ENCODE measurements at places on chromosomes 7 and 10.

DNA sequence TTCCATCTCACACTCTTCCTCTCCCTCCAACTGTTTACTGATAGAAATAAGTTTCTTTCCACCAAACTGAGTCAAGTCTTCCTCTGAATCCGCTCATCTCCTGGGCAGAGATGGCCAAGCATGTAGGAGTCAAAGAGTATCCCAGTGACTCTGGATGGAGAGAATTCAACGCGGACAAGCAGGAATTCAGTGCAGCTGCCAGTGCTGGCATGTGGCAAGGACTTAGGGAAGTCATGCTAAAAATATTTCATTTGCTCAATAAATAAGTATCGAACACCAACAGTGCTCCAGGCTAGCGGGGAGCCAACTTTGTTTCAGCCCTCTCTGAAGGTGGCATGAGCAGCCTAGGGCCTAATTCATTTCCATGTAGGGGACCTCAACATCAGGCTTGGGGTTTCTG lies 351.6 kb upstream of the ZMIZ1 start:
- no peak for DNase-seq

DNA sequence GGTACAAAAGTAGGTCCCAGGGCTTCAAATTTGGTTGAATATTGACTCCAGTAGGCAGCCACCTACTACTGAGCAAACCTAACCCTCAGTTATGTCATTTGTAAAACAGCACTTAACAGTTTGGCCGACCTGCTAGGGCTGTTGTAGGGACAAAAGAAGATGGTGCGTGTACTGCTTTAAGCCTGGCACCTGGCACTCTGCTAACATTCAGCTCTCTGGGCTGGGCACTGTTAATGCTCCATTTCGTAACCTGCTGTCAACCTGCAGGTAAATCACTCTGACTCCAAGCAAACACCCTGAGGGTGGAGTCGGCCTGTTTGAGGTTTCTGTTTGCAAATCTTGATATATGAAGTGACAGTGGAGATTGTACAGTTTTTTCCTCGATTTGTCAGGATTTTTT lies 7.2 kb downstream of the ZKSCAN1 start:
- DNase-seq = no peak

GRCh38 chr10:49690698-49691356 lies 11.4 kb downstream of the C10orf53 start:
- DNase-seq = no peak

DNA sequence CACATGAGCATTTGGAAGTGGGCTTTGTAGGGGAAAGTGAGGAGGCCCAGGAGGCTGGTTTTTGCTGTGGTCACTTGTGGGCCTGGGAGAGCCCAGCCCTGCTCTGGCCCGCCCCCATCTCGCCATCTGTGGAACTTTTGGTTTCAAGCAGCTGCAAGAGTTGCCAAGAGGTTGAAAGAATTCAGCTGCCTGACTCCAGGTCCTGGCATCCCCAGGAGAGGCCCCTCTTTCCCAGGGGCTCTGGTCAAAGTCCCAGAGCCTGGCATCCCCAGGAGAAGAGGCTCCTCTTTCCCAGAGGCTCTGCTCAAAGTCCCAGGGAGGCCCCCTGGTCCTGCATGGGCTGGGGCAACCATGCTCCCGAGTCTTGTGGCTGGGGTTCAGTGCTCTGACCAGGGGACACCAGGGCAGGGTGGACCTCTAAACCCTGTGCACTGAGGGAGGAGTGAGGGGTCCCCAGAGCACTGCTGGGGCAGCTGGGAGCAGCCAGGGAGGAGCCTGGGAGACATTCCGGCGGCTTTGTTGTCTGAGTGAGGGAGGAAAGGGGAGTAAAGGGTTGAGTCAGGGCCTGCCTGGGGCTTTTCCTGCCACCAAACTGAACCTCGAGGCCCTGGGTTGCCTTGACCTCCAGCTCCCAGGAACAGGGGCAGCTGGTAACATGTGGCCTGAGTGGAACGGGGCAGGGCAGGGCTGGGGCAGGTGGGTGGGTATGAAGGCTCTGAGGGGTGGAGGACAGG lies 27.7 kb upstream of the CSGALNACT2 start:
- DNase-seq = no peak

DNA sequence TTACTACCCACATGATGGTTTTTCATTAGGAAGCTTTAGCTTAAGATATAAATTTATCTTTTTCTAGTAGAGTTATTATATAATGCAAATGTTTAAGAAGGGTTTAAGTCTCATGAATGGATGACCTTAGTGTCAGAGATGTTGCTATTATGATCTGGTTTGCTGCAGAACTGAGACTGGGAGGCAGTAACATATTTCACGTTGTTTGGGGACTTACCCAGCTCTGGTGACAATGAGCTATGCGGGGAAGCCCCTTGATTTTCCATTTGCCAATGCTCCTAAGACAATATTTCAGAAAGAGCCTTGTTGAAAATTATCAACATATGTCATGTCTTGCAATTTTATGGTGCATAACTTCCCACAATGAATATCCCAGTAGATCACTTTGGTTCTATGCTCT lies 754.6 kb downstream of the REEP3 start:
- DNase-seq = no peak

DNA sequence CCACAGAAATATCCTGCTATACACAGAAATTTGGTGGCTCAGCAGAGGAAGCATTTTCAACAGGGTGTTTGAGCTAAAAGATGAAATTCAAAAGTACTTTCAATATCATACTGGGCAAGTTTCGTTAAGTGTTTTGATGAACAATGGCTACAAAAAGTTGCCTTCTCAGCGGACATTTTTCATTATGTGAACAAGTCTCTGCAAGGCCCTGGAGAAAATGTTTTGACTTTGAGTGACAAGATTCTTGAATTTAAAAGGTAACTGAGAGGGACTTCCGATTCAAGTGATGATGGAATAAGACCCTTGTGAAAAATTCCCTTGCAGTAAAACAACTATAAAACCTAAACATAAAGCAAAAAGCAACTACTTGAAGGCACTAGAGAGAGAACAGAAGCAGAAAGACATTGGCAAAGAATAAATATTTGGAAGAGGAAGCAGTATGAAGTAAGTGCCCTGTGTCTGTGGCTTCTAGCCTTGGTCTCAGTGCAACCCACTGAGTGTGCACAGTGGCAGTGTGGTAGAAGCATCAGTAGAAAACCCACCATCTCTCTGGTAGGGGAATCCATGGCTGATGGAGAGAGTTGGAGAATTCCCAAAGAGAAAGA lies 62.5 kb upstream of the NAMPT start:
- no peak for DNase-seq

- no peak for DNase-seq
Observed at GRCh38 chr7:122442929-122443328, 138.4 kb upstream of the FEZF1 start.

DNA sequence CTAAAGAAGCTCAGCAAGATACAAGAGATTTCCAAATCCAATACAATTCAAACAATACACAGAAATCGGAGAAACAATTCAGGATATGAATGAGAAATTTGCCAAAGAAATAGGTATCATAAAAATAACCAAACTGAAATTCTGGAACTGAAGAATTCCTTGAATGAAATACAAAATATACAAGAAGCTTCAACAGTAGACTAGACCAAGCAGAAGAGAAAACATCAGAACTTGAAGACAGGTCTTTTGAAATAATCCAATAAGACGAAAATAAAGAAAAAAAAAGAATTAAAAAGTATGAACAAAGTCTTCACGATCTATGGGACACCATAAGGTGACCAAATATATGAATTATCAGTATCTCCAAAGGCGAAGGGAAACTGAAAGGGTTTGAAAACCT lies 2.8 kb upstream of the IFIT2 start:
- no peak for DNase-seq

GRCh38 chr7:132895231-132895630 lies 186.7 kb downstream of the CHCHD3 start:
- DNase-seq = no peak

DNA sequence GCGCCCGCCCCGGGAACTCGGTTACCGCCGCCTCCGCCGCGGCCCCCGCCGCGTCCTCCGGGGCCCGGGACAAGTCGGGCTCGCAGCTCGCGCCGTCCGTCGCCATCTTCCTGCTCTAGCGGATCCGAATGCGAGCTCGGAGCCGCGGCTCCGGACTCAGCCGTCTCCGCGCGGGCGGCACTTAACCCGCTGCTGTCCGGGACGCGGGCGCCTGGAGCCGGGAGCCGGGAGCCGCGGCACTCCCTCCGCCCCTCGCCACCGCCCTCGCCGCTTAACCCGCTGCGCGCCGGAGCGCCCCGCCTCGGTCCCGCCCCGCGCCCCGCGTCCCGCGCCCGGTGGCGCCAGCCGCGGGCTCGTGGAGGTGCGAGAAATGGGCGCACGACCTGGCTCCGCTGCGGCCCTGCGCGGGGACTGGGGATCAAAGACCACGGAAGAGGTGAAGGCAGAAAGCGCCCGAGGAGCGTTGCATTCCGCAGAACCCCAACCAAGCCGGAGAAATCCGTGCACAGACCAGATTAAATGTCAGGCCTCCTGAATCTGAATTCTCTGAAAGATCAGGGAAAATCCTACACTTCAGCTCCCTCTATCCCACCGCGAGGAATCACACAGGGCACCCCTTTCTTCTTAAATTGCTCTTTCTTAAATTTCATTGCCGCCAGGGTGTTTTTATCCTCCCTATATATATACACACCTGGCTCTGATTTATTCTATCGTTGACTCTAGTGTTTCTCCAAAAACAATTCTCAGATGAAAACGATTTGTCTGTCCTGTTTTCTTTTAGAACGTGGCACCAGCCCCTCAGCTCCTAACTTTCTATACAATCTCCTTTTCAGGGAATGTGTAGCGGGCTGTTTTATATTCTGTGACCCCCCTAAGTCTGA lies at the start of gene CTTNBP2:
CTTNBP2 (minus strand) TSS at position 132 of the 881 bp plus-strand sequence; CDS start at position 106, 26 bp downstream.
- DNase-seq = peak; percentile 55

GRCh38 chr7:1176891-1177373 lies 16.9 kb upstream of the ZFAND2A start:
- peak; percentile 79 for DNase-seq

- DNase-seq = no peak
Observed at GRCh38 chr7:85119934-85120333, 66.9 kb downstream of the SEMA3D start.

DNA sequence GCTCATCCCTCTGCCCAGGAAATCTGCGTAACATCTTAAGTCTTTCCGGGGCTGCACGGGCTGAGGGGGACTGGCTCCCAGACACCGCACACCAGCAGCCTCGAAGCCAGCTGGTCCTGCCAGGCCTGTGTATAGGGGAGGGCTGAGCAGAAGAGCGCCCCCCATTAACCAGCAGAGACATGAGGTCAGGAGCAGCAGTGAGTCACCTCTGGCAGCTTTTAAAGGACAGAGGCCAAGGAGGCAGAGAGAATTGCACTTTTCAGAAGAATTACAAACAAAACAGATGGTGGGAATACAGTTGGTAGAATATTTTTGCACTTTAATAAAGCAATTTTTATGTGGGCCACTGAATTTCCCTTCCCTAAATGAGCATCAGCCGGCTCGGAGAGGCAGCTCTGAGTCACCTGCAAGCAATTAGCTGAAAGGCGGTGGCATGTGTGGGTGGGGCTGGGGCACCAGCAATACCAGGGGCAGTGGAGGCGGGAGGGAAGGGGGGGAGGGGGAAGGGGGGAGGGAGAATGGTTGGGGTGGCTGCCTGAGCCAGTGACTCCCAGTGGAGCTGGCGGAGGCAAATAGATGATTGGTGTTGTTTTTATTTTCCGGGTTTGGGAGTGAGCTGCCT lies 39.1 kb downstream of the GOLGA7B start:
- peak; percentile 69 for DNase-seq

GRCh38 chr10:78254013-78254412 lies 220.3 kb downstream of the RPS24 start:
- no peak for DNase-seq

DNA sequence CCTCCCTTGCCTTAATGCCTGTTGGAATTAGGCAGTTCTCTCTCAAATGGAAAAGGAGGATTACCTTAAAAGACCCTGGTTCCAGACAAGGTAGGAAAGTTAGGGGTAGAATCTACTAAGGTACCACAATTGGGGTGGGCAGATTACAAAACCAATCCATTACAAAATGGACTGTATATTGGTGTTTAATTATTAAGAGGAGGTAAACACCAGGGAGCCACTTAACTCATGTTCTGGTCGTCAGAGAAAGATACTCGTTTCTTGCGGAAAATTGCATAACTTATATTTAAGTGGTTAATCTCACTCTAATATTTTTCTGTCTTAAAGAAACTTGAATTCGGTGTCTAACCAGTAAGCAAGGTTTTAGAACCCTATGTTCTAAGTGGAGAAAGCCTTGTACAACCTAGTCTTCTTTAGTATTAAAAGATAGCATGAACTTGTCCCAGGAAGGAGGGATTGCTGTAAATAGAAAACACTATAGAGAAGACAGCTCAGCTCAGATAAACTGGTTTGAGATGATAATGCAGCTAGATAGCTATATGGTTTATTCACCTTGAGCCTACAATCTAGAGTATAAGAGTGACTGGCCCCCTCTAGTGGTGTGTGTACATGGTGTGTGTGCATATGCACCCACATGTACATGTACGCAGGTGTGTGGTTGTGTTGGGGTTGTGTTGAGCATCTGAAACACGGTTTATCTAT lies 58.0 kb upstream of the STRIP2 start:
- peak; percentile 66 for DNase-seq

GRCh38 chr10:111598433-111599059 lies 521.7 kb downstream of the ADRA2A start:
- peak; percentile 79 for DNase-seq

GRCh38 chr10:26960308-26960707 lies 99.5 kb upstream of the ABI1 start:
- no peak for DNase-seq

DNA sequence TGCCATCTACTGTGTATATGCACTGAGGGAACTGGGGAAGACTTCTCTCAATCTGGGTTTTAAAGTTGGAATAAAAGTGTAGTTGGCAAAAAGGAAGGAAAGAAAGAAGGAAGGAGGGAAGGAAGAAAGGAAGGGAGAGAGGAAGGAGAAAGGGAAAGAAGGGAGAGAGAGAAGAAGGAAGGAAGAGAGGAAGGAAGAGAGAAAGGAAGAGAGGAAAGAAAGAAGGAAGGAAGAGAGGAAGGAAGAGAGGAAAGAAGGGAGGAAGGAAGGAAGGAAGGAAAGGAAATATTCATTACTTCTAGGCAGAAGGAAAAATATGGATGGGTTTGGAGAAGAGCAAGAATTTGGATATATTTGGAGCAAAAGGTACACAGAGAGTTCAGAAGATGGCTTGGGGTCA lies 343.6 kb upstream of the AUTS2 start:
- DNase-seq = no peak

DNA sequence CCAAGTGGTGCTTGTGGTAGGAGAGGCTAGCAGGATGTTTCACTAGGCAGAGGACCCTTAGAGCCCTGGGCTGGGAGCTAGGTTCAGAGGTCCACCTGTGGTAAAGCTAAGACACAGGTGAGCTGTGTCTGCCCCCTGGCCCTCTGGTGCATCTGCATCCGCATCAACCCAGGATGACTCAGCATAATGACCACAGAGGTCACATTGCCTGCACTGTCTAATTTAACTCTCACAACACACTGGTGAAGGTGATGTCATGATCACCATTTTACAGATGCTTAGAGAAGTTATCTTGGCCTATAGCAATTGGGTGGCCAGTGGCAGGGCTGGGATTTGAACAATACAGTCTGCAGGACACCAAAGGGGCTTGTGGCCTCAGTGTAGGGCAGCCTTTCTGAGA lies 33.1 kb downstream of the HABP2 start:
- no peak for DNase-seq
